ENCODE measurements at places on chromosomes 16 and 17.

- DNase-seq, result no peak
Observed at GRCh38 chr16:9262941-9263715, 171.7 kb downstream of the HAPSTR1 start.

DNA sequence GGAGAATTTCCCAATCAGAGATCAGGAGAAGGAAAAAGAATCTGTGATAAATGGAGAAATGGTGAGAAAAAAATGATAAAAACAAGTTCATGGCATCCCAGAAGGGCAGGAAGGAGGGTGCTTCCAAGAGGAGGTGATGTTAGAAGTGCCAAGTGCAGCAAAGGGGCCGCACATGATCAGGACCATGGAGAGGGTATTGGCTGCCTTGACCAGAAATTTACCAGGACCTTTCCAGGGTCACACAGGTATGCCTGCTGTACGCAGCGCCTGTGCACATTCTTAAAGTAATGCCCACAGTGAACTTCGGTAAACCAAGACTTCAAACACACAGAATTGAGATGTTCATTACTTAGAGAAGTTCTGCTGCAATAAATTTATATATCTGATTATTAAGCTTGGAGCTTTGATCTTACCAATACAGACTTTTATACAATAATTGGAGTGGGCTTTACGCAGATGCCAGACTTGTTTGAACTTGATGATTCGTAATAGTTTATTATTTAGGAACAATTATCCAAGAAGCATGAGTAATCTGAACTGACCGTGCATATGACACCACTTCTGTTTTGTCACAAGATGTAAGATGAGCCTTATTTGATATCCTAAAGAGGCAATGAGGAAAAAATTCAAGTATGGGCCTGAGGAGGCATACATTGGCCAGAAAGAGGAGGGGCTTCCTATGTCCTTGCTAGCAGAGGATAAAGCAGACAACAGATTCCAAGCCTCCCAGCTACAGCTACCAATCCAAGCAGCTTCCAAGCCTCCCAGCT lies 2.2 kb upstream of the KRT33A start:
- DNase-seq, result no peak

GRCh38 chr16:50500171-50500874 lies 47.9 kb upstream of the NKD1 start:
- no peak for DNase-seq

GRCh38 chr16:46782320-46782719 lies 34.2 kb upstream of the MYLK3 start:
- no peak for DNase-seq

GRCh38 chr16:119835-120491 lies 18.5 kb downstream of the NPRL3 start:
- DNase-seq, result no peak

DNA sequence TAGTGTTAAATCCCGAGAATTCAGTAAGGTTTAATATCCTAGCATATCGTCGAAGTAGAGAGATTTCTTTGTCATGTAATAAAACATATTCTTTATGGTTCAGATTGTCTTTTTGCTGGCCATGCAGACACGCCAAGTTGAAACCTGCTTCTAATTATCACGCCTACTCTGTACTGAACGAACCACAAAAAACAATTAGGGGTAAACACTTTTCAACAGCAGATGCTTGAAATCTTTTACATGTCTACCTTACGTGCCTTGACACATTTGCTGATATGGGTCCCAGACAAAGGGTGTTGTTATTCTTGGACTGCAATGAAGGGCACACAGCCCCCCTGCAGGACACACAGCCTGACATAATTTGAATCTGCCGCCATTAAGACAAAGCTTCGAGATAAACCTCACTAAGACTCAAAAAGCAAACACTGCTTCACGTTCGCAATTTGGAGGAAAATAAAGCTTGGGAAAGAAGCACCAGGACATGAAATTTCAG lies 13.3 kb downstream of the WIPI1 start:
- DNase-seq, result no peak

- no peak for DNase-seq
Observed at GRCh38 chr16:21162661-21163151, 4.2 kb downstream of the LDAF1 start.

GRCh38 chr16:72847187-72848027 lies 200.5 kb downstream of the ZFHX3 start:
- DNase-seq, result no peak

GRCh38 chr16:31206776-31207175 lies 4.2 kb upstream of the PYCARD start:
- DNase-seq, result no peak

GRCh38 chr17:56158915-56159825 lies 5.9 kb downstream of the ANKFN1 start:
- DNase-seq, result no peak

- DNase-seq, result peak; percentile 93
Observed at GRCh38 chr16:2486645-2487516, 12.0 kb downstream of the TBC1D24 start.

- no peak for DNase-seq
Observed at GRCh38 chr17:52207796-52208195, 49.3 kb upstream of the CA10 start.

- DNase-seq, result no peak
Observed at GRCh38 chr16:8087597-8088289, 502.6 kb downstream of the TMEM114 start.

GRCh38 chr17:69853541-69854224 lies 221.3 kb upstream of the KCNJ16 start:
- no peak for DNase-seq

- peak; percentile 34 for DNase-seq
Observed at GRCh38 chr17:30379303-30379902, 676 bp downstream of the CPD start.

GRCh38 chr17:74202938-74203337 lies 540 bp upstream of the RPL38 start:
- DNase-seq, result no peak

DNA sequence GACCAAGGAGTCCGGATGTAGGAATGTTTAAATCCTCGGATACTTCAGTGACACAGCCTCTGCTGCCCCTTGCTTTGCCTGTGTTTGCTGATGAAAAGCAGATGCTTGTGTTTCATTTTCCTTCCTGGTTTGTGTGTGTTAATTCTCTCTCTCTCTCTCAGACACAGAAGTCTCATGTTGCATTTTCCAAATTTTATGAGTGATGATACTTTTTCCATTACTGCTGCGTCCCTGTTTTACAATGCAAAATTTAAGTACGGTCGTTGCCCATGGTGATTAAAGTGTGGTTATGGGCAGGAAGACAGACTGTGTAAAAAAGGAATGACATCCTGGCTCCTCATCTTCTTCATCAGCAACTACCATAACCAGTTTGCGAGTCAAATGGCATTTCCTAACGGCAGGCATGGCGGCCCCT lies 5.7 kb downstream of the RMI2 start:
- no peak for DNase-seq

GRCh38 chr16:3088450-3088849 lies 10.6 kb downstream of the ZSCAN10 start:
- no peak for DNase-seq

DNA sequence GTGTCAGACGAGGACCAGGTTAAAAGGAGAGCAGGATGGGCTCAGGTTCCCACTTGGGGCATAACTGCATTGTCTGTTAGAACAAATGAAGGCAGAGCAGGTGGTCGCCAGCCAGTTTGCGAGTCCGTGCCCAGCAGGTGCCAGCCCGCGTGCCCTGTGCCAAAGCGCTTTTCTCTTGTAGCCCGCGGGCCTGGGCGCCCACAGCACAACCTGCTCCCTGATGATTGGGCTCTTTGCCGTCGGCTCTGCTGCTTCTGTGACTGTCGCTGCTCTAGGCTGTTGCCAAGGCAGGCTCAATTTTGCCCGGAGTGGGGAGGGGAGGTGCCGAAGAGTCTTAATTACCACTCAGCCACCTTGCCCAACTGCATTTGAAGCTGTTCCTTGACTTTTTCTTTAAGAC lies 21.1 kb downstream of the KNOP1 start:
- no peak for DNase-seq

GRCh38 chr16:86396901-86397311 lies 113.4 kb upstream of the FOXF1 start:
- DNase-seq, result no peak

GRCh38 chr17:7440834-7441195 lies 1.5 kb downstream of the FGF11 start:
- DNase-seq, result no peak

- no peak for DNase-seq
Observed at GRCh38 chr17:20954794-20955193, 88.0 kb downstream of the USP22 start.

DNA sequence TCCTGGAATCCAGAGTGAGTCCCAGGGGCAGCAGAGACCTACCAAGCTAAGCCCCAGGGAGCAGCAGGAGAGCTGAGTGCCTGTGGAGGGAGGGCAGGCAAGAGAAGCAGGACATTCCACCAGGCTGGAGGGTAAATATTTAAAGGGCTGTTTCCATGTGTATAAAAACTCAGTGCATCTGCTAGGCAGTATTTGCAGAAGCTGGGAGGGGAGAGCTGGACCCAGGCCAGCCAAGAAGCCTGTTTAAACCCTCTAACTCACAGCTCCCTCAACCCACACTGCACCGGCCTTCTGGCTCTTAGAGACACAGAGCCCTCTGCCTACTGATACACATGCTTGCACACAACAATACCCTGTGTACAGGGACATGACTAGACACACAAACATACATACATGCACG lies 22.5 kb upstream of the TMEM132E start:
- DNase-seq, result no peak

GRCh38 chr17:78226759-78227454 lies 4.5 kb upstream of the TMEM235 start:
- DNase-seq, result no peak

GRCh38 chr17:1643293-1643998 lies 2.1 kb downstream of the SCARF1 start:
- peak; percentile 42 for DNase-seq

- no peak for DNase-seq
Observed at GRCh38 chr16:65066651-65067050, 55.2 kb downstream of the CDH11 start.

GRCh38 chr17:17877529-17878358 lies 41.0 kb upstream of the SREBF1 start:
- no peak for DNase-seq

DNA sequence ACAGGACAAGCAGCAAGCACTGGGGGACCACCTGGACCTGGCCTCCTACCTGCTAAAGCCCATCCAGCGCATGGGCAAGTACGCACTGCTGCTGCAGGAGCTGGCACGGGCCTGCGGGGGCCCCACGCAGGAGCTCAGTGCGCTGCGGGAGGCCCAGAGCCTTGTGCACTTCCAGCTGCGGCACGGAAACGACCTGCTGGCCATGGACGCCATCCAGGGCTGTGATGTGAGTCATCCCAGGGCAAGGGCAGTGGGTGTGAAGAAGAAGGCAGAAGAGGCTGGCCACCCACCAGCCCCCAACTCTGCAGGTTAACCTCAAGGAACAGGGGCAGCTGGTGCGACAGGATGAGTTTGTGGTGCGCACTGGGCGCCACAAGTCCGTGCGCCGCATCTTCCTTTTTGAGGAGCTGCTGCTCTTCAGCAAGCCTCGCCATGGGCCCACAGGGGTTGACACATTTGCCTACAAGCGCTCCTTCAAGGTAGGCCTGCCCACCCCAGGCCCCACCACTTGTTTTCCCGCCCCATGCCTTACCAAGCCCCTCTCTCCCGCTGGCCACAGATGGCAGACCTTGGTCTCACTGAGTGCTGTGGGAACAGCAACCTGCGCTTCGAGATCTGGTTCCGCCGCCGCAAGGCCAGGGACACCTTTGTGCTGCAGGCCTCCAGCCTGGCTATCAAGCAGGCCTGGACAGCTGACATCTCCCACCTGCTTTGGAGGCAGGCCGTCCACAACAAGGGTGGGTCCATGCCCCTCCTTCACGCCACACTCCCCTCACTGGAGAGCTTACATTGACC lies 7.3 kb downstream of the PLEKHG4 start:
- DNase-seq, result no peak

DNA sequence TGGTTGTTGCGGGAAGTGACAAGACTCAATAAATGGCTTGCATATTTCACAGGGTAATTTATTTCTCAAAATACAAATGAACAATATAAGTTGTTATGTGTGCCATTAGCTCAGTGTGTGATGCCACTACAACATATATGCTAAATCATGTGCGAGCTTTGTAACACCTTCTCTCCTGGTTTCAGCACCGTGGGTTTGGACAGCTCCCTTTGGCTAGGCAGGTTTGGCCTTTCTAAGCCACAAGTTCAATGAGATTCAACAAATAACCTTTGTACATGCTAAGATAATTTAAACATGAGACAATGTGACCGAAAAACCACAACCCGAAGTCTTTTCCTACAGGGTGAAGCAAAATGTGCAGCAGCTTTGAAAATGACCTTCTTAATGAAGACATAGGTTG lies 563.9 kb downstream of the TMEM114 start:
- DNase-seq, result no peak

DNA sequence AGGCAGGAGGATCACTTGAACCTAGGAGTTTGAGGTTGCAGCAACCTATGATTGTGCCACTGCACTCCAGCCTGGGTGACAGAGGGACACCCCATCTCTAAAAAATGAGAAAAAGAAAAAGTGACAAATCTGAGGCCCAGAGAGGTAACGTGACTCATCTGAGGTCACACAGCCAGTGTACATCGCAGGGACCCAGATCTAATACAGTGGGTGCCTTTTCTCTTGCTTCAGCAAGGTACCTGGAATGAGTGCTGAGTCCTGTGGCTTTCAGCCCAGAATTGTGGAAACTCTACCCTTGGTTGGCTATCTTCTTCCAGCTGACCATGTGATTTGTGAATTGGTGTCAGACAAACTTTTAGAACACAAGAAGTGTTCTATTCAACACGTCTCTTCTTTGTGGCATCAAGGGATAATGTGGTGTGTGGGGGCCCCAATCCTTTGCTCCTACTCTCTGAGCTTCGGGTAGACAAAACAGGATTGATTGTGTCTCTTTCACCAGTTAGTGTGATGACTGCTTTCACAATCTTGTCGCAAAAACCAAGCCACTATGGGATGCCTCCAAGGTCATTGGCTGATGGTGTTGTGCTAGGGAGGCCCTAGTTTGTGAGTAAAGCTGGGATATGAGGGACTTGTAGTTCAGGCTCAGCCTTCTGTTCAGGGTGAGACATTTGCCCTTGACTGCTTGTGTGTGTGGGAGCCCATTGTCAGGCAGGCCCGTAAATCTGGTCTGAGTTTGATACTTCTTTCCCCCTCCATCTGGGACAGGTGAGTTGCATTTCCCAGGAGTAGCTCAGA lies 71.0 kb downstream of the MSI2 start:
- DNase-seq, result no peak

GRCh38 chr17:80719449-80719848 lies 174.8 kb downstream of the RPTOR start:
- no peak for DNase-seq

DNA sequence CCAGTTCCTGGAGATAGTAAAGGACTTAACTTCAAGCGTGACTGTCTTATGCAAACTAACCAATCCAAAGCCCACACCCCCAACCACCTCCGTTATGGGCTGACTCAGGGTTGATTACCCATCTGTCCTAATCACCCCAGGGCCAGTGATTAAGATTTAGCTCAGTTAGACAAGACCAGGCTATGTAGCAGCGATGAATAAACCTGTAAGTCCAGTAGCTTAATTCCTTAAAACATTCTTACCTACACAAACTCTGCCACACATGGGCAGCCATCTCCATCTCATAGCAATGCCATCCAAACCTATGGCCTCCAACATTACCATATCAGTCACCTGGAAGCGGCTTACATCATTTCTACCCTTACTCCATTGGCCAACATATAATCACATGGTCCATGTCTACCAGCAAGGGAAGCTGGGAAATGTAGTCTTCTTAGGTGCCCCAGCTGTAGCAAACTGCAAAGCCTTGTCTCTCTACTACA lies 266.7 kb downstream of the SHISA9 start:
- no peak for DNase-seq
